Motor neuron (in vitro differentiated cells): ENCODE measurements at places on chromosomes 11 and 22. TPM values are rescaled to one million over a fixed set of nuclear protein-coding genes. Genes with fewer than 3 reads are reported as not detected.
A peak's percentile ranks its signal among the peaks of the same experiment; 100 is the strongest.

DNA sequence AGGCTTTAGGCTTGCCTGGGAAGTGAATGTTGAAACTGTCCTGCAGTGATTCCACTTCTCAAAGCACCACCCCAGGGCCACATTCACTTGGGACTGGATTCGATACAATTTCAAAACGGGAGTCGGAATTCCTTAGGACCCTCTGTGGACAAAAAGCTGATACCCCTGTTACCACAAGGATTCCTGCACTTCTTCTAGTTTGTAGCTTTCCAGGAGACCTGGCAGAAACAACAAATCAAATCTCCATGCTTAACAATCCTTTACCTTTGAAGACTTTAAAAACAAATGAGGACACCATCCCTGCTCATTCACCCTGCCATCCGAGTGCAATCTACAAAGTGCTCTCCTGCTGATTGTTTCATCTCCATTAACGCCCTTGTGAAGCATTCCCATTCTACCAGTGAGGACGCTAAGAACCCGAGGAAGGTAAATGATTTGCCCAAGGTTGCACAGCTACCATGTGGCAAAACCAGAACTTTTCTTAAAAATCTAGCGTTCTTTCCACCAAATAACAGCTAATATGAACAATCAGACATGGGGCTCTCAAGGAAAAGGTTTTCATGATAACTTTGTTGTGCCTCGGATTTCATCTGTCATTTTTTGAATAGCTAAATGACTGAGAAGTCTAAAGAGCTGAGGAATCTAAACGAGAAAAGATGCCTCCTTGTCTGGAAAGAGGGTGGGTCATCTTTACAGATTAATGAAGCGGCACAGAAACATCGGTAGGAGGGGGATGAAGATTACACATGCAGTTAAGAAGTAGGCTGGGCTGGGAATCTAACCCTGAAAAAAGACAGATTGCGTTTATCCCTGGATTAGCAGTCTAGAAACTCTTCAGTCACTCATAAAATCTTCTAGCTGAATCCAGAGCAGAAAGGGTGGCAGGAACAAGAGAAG is 720 bp upstream of the MPZL2 start:
- no peak for ATAC-seq

OR52H1 gene
- total RNA-seq: 0.54 and 0.89 TPM in 2 replicates

C22orf31 gene
- not detected in 2 replicates for total RNA-seq

PTPRCAP gene
- not detected in 2 replicates for total RNA-seq

DNA sequence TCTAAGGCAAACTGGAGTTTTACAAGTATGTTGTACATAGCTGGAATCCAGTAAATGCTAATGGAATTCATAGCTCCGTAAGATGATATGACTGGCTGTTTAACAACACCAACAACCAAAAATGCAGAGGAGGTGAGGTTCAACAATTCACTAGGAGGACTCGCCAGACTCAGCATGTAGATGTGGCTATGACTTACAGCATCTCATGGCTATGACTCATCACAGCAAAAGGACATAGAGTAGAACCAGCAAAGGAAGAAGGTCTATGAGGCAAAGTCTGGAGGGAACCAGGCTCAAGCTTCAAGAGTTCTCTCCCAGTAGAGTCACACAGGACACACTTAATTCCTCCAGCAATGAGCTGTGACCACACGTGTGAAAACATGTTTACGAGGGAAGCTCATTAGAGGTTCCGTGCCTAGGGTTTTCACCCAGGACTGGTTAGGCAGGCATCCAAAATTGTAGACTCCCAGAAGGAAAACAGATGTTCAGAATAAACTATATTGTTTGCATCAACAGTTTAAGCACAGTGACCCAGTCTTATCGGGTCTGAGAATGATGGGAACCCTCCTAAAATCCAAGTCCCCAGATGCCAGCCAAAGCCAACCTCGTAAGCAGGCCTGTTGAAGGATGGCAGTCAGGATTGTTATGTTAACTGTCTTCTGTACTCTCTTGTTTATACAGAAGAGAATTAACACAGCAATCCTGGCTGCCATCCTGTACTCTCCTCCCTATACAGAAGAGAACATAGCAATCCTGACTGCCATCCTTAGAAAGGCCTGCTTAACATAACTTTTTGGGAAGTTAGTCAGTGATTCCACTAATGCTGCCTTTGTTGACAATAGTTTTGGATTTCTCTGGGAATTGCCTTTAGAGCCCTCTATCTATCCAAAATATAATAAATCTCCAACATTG is 116.6 kb downstream of the LARGE1 start:
- ATAC-seq: peak; percentile 53

DNA sequence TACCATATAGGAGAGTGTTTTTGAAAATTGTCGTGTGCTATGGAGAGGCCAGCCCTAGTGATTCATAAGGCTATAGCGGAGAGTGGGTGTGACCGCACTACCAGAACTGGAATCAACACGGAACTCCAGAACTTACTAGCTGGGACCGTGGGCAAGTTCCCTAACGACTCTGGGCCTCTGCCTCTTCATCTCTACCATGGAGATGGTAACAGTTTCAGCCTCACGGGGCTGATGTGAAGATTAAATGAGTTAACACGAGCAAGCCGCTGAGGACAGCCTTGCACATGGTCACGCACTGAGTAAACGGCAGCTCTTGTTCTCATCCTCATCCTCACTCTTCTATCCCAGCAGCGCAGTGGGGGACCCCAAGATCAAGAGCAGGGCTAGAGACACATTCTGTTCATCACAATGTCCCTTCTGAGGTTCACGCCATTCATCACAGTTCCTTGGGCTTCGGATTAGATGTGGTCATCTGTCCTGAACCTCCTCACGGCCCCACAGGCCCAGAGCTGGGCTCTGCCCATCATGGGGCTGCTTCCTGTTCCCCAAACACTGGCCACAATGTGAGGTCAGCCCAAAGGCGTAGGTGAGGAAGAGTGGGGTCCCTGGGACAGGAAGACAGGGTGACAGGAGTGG is 47.2 kb upstream of the CD5 start:
- peak; percentile 86 for ATAC-seq

DNA sequence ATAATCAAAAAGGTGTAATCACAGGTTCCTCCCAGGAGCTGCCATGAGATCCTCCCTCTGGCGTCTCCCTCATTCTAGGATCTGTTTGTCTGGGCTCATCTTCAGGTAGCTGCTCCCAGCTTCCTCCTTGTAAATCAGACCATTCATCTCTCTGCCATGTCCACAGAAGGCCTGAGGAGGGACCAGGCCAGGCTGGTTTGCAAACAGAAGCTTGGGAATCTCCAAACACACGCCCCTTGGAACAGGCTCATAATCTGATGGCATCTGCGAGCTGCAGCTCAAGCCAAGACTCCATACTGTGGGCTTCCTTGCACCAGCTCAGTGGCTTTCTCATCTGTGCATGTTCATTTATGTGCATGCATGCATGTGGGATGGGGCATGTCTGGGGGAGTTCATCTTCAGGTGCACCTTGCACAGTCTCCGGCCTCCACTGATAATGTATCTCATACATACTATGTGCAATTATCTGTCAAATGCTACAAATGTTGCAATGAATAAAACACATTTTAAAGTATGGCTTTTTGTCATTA is 134.9 kb downstream of the NXPE2 start:
- ATAC-seq: no peak

- ATAC-seq: no peak
Measured at GRCh38 chr11:93249459-93250220, 51.8 kb upstream of the SLC36A4 start.

GRCh38 chr11:18203723-18204122 is 31.1 kb downstream of the MRGPRX4 start:
- no peak for ATAC-seq
